Stimulated activated CD4-positive, alpha-beta T cell treated with anti-CD3 and anti-CD28 coated beads, TNF-alpha, amount 100 ng/mL, for 24 hours (primary cell): ENCODE measurements at places on chromosomes 7 and 10.
A peak's percentile ranks its signal among the peaks of the same experiment; 100 is the strongest.

- DNase-seq = no peak
Measured at GRCh38 chr7:79820387-79820786, 314.2 kb upstream of the GNAI1 start.

GRCh38 chr10:29039091-29039490 is 249.8 kb upstream of the LYZL1 start:
- DNase-seq = no peak

- no peak for DNase-seq
Measured at GRCh38 chr7:20140291-20141001, 76.7 kb downstream of the MACC1 start.

DNA sequence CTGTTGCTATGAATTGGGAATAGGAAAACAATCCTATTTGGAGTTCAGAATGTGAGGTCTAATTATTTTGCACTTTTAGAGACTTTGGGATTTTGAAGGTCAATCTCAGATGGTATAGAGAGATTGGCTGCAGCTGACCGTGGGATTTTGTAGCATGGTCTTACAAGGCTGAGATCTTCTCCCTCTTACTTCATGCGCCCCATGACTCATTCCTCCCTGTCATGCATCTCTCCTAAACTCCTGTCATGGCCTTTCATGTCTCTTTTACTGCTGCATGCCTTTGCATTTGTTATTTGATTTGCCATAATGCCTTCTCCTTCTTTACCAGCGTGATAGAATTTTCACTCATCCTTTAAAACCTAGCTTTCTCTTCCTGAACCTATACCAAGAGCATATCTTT is 133.1 kb downstream of the BBS9 start:
- no peak for DNase-seq

- DNase-seq = no peak
Measured at GRCh38 chr10:132141526-132142395, 45.0 kb upstream of the DPYSL4 start.

- no peak for DNase-seq
Measured at GRCh38 chr10:68046642-68047041, 28.4 kb downstream of the HERC4 start.

DNA sequence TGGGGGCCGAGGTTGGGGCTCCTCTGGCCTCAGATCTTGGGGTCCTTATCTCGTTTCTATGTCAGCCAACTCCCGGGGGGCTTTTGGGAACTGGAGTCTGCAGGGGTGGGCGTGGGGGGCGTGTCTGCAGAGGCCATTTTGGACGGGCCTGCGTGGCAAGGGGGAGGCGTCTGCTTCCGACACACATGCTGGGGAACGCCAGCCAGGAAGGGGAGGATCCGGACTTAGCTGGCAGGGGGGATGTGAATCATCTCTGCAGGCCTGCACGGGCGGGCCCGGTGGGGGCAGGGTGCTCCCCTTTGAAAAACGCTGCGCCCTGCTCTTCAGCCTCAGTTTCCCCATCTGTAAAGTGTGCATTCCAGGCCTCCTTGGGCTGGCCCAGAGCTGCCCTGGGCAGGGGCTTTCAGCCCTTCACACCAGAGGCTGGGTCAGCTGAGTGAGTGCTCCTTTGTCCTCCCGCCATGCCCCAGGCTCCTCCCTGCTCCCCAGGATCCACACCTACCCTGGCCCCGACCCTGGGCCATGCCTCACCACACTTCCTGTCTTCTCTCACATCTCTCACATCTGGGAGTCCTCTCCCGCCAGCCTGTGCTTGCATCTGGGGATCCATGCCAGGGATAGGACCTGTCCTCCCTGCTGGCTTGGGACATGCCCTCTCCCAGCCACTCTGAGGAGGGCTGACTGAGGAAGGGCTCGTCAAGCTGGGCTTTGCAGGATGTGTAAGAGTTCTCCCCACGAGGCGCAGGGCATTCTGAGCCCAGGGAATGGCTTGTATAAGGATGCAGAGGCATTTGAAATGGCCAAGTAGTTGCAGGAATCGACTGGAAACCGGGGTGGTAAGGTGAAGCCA is 172.6 kb upstream of the TNRC18 start:
- DNase-seq = peak; percentile 81

- no peak for DNase-seq
Measured at GRCh38 chr7:10815546-10815945, 158.1 kb upstream of the PHF14 start.

- DNase-seq = no peak
Measured at GRCh38 chr10:70600512-70601395, 1.8 kb downstream of the PRF1 start.

DNA sequence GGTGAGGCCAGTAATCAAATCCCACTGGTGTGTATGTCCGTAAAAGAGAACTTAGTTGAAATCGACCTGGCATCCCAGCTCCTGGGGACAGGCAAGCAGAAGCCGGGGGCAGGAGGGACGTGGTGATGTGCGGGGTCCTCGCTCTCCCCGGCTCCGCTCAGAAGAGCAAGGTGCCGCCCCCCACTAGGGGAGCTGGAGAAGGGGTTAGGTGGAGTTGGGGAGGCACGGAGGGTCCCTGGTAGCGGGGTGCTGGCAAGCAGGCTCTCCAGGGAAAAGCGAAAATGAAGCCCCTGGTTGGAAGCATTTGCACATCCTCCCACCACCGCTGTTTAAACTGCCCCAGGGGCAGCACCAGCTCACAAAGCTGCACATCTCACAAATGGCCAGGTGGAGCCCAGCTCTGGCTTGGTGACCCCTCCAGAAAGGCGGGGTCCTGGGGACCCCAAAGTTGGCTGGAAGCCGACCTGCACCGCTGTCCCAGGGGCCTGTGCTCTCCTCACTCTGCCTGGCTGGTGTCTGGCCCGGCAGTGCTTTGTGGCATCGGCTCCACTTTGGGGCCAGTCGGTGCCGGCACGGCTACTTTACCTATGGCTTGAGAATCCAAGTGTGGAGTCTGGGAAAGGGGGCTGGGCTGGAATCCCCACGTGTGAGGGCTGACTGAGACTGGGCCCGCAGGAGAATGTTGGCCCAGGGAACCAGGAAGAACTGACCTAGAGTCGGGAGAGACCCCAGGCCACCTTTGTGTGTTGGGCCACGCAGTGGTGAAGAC is 2.9 kb upstream of the CFAP46 start:
- no peak for DNase-seq

- DNase-seq = no peak
Measured at GRCh38 chr10:101442456-101442800, 88.5 kb downstream of the BTRC start.

- DNase-seq = no peak
Measured at GRCh38 chr10:98208925-98209324, 59.1 kb downstream of the LOXL4 start.

- DNase-seq = no peak
Measured at GRCh38 chr7:96224685-96225084, 97.2 kb downstream of the SLC25A13 start.
